Lung (tissue), 17 donors: ENCODE measurements at places on chromosomes 5 and 9. TPM values are rescaled to one million over a fixed set of nuclear protein-coding genes. Genes with fewer than 3 reads are reported as not detected.
A peak's percentile ranks its signal among the peaks of the same experiment; 100 is the strongest.

RLN2 gene
- 0.49 TPM for total RNA-seq

SLC46A2 gene
- total RNA-seq: 15.6 TPM

ZNF366 gene
- total RNA-seq: 4.3 TPM

C9orf50 gene
- total RNA-seq: 0.28 TPM

LHX6 gene
- 11.3 TPM for total RNA-seq

MAP1B gene
- 46.7 TPM for total RNA-seq

CORO2A gene
- total RNA-seq: 16.5 TPM

DNA sequence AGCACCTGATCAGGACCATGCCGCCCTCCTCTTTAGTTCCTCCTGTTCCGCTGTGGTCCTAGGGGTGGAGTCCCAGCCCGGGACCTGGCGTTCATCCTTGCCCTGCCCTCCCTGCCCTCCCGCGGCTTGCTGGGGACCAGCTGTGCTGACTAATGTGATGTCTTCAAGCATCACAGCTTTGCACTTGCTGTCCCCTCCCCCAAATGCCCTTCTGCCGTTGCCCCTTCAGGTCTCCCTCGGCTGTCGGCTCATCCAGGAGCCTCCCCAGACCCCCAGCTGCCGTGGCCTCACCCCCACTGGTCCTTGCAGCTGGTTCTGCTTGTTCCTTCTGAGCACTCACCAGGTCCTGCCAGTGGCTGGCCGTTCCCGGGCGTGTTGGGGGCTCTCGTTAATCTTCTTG, 19.9 kb downstream of the RXRA start:
- no peak for DNase-seq

GRCh38 chr9:121943463-121943862, 149.6 kb downstream of the TTLL11 start:
- DNase-seq: no peak

DNA sequence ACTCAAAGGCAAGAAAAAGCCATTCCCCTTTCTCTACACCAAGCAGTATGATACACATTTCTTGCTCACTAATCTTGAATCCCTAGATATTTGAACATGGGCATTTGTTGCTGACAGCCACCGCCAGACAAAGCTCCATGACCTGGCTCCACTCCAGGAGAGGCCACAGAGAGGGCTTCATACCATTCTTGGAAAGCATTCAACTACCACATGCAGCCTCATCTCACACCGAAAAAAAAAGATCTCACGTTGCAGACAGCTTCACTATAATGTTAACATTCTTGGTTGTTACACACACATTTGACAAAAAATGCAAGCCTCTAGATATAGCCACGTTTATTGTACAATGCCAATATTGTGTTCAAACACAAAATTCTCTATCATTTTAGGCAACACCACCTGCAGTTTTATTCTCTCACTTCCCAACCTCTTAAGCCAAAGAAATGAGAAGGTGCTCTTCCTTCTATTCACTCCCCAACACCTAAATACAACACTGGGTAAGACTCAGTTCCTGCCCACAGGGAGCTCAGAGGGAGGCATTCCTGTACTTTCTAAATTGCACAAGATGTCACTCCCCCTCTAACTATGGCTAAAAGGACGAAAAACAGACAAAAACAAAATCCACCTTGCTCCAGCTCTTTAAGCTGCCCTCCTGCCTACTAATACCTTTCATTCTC, 222.4 kb downstream of the TSSK1B start:
- DNase-seq: peak; percentile 77

GRCh38 chr9:7129391-7129790, 371.6 kb downstream of the KDM4C start:
- DNase-seq: no peak

GRCh38 chr5:156380848-156381247, 53.9 kb downstream of the SGCD start:
- DNase-seq: peak; percentile 24

DNA sequence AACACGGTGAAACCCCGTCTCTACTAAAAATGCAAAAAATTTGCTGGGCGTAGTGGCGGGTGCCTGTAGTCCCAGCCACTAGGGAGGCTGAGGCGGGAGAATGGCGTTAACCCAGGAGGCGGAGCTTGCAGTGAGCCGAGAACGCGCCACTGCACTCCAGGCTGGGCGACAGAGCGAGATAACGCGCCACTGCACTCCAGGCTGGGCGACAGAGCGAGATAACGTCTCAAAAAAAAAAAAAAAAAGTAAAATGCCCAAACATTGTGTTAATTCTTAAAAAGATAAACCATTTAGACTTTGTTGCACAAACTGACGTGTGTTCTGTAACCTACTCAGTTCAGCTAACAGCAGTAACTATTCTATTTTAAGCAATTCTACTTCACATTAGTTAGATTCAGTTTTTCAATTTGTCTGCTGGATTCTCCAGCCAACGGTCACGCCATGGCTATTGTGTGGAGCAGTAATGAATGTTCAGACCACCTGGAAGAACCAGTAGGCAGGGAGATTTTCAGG, 119.3 kb upstream of the MAN2A1 start:
- no peak for DNase-seq

- DNase-seq: no peak
Observed at GRCh38 chr9:97904725-97905124, 17.6 kb downstream of the TRMO start.

GRCh38 chr5:170483701-170484458, 19.9 kb upstream of the KCNIP1 start:
- DNase-seq: no peak

DNA sequence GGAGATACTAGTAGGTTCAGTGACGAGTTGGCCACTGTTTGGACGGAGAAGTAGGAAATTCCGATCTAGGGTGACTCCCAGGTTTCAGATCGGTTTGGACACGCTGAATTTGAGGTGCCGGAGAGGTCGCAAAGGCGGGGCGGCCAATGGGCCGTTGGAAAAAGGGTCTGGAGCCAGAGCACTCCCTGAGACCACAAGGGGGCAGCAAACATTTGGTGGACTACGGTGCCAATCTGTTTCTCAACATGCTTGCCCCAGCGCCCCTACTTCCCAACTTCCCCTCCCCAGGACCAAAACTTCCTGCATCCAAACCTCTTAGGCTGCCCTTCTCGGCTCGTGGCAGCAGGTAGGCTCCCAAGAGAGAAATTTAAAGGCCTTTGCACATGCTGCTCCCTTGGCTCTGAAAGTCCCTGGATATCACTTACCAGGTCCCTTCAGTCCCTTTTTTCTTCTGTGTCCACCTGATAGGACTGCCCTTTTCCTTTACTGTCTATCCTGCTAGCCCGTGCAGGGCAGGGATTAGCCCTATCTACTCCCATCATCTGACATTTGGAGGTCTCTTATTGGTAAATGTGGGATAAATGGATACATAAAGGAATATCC, 992 bp upstream of the RPP25L start:
- DNase-seq: peak; percentile 86

GRCh38 chr5:102818345-102818744, 63.2 kb downstream of the PAM start:
- DNase-seq: no peak

DNA sequence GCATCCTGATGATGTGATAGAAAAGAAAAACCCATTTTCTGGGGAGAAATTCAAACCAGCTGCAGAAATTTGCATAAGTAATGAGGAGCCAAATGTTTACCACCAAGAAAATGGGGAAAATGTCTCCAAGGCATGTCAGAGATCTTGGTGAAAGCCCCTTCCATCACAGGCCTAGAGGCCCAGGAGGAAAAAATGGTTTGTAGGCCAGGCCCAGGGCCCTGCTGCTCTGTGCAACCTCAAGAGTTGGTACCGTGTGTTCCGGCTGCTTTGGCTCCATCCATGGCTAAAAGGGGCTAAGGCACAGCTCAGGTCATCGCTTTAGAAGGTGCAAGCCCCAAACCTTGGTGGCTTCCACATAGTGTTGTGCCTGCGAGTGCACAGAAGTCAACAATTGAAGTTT, 543.1 kb downstream of the ZNF608 start:
- no peak for DNase-seq

DNA sequence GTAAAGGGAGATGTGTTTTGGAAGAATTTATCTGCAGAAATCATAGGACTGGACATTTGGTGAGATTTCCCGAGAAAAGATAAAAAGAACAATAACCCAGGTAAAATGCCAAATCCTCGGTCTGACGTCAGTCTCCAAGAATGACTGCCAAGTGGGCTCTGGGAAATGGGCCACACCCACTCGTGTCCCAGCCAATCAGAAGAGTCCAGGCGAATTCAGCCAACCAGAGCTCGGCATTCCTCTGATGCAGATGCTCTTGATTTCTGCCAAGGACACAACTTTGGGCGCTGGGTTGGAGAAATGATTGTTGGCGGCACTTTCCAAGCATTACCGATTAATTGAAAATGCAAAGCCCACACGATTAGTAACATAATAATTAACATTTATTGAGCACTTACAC, 73.3 kb downstream of the FGF18 start:
- DNase-seq: no peak

GRCh38 chr9:131622523-131622922, 77.2 kb downstream of the PRRT1B start:
- no peak for DNase-seq

- peak; percentile 93 for DNase-seq
Observed at GRCh38 chr5:150320044-150320613, 17.4 kb upstream of the ARSI start.

GRCh38 chr9:86557063-86557766, 203.0 kb upstream of the TUT7 start:
- DNase-seq: no peak

DNA sequence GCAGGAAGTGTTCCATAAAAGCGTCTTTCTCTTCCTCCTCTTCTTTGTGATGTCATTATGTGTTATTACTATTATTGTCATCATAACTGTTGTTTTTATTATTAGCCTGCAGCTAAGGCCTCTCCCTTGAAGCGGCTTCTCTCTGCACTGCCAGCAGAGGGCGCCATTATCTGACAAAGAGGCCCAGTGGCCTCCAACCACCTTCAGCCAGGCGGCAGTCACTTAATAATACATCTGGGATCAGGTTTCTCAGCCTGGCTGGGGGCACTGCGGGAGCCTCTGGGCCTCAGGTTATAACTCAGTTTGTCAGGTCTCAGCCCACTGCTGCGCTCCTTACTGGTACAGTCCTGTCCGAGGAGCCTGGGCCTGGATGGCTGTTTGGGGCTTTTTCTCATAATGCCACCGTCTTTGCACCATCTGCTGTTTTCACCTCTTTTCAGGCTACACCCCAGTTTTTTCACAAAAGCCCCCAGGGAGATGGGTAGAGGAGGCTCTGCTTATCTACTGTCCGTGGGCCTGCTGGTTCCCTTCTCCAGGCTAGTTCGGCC, 281.9 kb downstream of the NSG2 start:
- DNase-seq: peak; percentile 70

- DNase-seq: no peak
Observed at GRCh38 chr9:37126214-37126788, 5.9 kb downstream of the ZCCHC7 start.
